RCC 7860 (cell line): ENCODE measurements at places on chromosomes 7 and 10.
A peak's percentile ranks its signal among the peaks of the same experiment; 100 is the strongest.

DNA sequence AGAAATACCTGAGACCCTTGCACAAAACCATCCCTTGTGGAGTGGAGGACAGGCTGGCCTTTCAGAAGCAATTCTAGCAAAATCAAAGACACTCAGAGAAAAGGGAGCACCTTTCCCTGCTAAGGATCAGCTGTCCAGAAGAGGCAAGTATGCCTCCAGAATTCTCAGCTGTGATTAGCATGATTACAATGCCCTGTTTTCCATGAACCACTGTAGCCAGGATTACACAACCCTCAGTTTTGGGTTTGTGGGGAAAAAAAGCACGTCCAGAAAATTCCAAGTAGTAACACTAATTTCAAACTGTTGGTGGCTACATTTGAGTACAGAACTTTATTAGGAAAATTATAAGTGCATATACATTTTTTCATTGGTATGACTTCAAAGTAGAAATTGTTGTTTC is 15.0 kb downstream of the CXCL12 start:
- no peak for DNase-seq

DNA sequence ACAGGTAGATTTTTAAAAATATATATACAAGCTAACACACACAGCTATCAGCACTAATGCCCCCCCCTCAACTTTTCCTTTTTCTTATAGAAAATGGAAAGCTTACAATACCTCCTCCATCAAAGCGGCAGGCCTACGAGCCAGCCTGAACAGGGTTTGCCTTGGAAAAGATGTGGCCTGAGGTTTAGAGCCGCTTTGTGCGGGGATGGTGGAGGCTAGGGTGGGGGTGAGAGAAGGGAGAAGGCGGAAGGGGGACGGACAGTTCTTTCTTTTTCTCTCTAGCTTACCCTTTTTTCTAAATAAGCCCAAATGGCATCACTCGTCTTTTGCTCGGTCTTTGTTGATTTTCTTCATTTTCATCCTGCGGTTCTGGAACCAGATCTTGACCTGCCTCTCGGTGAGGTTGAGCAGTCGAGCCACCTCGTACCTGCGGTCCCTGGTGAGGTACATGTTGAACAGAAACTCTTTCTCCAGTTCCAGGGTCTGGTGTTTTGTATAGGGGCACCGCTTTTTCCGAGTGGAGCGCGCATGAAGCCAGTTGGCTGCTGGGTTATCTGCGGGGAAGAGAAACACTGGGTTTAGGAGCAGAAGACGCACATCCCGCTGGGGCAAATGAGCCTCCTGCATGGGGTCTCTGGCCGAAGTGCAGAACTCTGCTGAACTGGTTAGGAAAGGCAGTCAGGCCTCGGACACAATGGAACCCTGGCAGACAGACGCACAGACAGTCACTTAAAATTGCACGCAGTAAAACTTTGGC is 1.9 kb downstream of the HOXA9 start:
- peak; percentile 12 for DNase-seq

DNA sequence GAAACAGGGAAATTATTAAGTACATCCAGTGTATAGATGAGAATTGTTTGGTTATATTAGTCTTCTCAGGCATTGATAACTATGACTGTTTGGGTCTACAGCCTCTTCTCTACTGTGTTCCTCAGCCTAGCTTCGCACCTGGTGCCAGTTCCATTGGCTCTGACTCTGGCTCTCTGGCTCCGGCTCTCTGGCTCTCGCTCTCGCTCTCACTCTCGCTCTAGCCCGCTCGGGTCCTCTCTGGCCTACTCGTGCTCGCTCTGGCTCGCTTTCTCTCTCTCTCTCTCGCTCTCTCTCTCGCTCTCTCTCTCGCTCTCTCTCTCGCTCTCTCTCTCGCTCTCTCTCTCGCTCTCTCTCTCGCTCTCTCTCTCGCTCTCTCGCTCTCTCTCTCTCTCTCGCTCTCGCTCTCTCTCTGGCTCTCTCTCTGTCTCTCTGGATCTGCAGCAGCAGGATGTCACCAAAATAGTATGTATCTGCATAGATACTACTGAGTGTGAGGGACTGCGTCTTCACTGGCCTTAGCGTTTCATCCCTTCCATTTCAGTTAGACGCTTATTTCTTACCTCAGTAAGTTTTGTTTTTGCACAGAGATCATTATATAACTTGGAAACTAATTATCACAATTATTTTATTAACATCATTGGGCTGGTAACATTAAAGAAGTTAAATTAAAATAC is 6.5 kb upstream of the SSBP1 start:
- DNase-seq, result no peak

DNA sequence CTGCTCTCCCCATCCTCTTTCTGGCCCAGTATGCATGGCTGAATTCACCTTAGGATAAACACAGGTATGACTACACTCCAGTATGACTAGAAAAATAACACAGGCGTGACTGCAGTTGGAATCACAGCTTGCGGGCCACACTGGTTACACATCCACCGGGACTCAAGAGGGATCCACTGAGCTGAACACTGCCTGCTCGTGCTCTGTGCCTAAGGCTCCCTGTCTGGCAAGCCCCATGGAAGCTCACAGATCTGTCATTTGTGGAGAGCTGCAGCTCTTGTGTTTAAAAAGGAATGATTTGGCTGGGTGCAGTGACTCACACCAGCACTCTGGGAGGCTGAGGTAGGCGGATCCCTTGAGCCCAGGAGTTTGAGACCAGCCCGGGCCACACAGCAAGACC is 26.8 kb downstream of the VOPP1 start:
- DNase-seq, result peak; percentile 94

GRCh38 chr7:148356303-148356702 is 234.3 kb upstream of the C7orf33 start:
- DNase-seq, result no peak

GRCh38 chr7:121267612-121268011 is 61.2 kb upstream of the WNT16 start:
- no peak for DNase-seq

GRCh38 chr7:77867537-77867865 is 68.9 kb downstream of the PHTF2 start:
- DNase-seq, result peak; percentile 86

DNA sequence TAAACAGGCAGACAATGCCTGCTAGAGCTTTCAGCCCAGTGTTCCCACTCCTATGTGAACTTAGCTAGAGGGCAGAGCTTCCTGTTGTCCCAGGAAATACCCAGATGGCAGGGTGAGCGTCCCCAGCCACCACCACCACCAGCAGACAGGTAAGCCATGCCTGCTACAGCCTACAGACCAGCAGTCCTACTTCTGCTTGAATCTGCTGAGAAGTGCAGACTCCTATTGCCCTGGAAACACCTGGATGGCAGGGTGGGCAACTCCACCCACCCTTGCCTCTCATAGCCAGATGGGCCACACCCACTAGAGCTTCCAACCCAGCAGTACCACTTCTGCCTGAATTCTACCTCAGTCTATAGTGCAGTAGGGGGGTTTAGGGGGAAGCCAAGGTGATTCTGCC is 64.4 kb downstream of the FBXL13 start:
- DNase-seq, result no peak

GRCh38 chr7:29421010-29421956 is 142.4 kb upstream of the PRR15 start:
- no peak for DNase-seq

DNA sequence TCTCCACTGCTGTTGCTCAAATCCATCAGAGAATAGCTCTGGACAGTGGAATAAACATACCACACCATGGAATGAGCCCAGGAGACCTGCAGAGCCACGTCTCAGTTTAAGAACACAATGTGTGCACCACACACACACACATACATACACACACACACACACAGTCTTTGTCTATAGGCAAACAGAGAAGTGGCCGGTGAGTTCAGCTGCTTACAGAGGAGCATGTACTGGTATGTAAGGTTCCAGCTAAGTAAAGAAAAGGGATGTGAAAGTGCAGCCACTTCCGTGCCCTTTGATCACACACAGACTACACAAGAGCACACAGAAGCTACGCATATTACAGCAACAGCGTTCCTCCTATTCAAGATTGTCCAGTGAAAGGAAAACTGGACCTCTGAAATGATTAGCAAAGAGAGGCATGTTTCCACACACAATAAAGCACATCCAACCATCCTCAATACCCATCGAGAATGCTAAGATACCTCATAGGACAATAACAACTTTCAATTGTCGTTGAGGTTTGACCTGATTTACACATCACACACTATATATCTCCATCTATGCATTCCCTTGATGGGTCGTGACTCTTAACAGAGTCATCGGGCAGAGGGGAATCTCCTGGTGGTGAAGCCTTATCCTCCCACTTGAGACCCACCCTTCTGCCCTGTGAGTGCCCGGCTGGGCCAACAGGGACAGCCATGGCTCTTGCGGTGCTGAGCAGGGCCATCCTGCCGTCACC is 23.6 kb downstream of the SLC35B4 start:
- no peak for DNase-seq

GRCh38 chr7:25391961-25392587 is 163.8 kb upstream of the NPVF start:
- DNase-seq, result no peak

DNA sequence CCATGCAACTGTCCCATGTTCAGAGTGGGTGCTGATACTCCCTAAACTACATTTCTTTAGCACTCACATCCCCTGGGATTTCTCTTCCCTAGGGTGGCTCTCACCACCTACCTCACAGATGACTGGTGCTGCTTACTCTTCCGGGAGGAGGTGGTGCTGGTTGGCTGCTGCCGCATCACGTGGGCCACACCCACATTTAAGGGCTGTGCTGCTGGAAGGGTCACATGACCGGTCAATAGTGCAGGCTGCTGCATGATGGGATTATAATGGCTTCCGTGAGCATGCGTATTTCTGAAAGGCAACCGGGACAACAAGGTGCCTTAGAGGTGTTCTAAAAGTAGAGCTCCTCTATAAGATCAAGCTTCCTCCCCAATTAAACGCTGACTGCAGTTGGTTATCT is 76.8 kb downstream of the CLEC2L start:
- no peak for DNase-seq

DNA sequence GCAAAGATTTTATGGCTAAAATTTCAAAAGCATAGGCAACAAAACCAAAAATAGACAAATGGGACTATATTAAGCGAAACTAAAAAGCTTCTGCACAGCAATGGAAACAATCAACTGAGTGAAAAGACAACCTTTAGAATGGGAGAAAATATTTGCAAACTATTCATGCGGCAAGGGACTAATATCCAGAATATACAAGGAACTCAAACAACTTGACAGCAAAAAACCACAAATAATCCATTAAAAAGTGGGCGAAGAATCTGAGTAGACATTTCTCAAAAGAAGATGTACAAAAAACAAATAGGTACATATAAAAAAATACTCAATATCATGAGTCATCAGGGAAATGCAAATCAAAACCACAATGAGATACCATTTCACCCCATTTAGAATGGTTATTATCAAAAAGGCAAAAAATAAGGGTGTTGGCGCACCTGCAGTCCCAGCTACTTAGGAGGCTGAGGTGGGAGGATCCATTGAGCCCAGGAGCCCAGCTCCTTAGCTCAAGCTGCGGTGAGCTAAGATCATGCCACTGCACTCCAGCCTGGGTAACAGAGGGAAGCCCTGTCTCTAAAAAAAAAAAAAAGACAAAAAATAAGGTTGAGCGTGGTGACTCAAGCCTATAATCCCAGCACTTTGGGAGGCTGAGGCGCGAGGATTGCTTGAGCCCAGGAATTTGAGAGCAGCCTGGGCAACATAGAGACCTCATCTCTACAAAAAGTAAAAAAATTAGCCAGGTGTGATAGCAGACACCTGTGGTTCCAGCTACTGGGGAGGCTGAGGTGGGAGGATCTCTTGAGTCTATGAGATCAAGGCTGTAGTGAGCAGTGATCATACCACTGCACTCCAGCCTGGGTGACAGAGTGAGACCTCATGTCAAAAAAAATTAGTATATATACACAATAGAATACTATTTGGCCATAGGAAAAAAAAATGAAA is 4.2 kb upstream of the CCM2 start:
- DNase-seq, result no peak

DNA sequence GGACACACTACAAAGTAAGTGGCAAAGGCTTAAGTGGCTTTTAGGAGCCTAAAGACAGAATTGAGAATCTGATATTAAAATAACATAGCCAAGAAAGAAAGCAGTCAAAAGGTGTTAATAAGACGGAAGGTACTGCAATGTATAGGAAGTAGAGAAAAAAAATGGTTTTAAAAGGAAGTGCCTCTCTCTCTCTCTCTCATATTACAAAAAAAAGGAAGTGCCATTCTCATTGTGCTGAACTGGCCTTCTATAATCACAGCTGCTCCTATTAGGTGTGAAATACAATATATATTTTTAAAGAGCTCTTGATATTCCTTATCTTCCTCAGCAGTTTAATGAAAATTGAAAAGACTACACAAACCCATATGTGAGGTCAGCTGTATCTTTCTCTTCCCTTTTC is 199.4 kb upstream of the NPVF start:
- DNase-seq, result no peak

DNA sequence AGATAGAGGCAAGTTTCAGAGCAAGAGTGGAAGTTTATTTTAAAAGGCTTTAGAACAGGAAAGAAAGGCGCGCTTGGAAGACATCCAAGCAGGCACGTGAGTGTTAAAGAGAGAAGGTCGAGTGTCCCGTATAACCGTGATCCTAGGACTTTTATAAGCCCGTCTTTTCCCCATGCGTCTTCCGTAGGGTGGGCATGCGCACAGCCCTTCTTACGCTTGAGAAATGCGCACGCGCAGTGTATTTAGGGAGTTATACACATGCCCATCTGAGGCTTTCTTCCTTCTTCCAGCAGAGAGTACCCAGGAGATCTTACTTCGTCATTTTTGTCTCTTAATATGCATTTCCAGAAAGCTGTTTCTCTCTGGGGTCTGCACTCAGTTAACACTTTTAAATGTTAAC is 52.4 kb downstream of the CALD1 start:
- DNase-seq, result no peak

- DNase-seq, result no peak
These were observed 243.2 kb upstream of the SLC26A5 start for GRCh38 chr7:103689255-103689654.

- no peak for DNase-seq
These were observed 1.5 kb downstream of the SVOPL start for GRCh38 chr7:138699661-138700060.

DNA sequence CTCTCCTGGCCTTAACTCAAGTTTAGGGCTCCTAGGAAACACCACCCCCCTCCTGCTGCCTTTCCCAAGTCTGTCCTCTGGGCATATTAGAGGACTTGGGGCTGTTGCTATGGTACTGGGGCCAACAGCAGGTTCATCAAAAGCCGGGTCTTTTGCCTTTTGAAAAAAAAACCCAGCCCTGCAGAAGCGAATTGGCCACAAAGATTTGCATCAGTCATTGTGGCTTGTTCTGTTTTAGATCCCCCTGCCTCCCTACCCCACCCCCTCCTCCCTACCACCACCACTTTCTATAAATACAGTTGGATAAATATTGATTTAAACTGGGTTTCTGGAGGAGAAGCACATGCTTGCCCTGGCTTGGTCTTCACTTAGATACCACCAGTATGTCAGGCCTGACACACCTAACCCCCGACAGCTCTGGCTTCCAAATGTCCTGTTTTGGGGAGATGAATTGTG is 7.0 kb downstream of the MXI1 start:
- no peak for DNase-seq

DNA sequence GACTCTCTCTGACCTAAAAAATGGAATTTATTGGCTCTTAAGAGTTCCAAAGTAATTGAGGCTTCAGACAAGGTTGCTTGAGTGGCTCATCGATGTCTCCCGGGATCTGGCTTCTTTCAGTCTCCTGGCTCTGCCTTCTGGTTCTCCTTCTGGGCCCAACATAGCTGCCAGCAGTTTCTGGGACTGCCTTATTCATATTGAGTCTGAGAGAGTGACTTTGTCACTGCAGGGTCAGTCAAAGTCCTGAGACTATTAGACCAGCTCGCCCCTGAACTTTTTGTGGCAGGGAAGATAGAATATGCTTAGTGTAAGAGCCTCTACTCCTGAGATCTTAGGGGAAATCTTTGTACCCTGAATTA is 94.0 kb downstream of the MMRN2 start:
- no peak for DNase-seq

GRCh38 chr10:76738991-76739390 is 898.6 kb downstream of the KCNMA1 start:
- DNase-seq, result no peak
